WTC11 (cell line): ENCODE measurements at places on chromosomes 4 and X.

DNA sequence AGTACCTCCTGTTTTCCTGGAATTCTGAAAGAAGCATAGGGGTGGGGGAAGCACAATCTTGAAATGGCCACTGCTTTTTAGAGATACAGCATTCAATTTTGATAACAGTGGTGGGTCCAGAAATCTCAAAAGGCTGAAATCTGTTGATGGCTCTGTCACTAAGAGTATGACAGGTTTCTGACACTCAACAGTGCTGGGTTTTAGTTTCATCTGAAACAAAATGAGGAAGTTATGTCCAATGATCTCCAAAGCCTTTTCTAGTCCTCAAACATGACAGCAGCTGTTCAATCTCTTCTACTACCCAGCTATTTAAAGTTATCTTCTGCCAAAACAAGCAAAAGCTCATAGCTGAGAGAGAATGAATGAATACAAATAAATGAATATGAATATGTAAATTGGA, 110.5 kb downstream of the IL1RAPL1 start:
- DNase-seq: no peak

DNA sequence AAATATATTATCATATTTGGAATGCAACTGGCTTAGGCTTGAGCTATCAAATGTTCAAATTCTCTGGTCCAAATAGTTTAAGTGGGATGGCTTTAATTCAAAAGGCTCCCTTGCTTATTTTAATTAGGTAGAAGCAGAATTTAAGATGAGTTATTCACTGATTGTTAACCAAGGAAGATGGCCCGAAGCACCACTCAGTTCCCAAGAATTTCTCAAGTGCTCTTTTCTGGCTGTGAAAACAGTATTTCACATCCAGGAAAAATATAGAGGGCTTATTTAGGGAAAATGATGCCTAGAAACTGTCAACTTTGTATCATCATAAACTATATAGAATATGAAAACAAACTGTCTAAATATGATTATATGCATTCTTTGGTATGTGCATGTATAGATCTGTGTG, 246.5 kb upstream of the SFRP2 start:
- no peak for DNase-seq

- DNase-seq: no peak
Observed at GRCh38 chr4:42078184-42078801, 74.2 kb downstream of the BEND4 start.

DNA sequence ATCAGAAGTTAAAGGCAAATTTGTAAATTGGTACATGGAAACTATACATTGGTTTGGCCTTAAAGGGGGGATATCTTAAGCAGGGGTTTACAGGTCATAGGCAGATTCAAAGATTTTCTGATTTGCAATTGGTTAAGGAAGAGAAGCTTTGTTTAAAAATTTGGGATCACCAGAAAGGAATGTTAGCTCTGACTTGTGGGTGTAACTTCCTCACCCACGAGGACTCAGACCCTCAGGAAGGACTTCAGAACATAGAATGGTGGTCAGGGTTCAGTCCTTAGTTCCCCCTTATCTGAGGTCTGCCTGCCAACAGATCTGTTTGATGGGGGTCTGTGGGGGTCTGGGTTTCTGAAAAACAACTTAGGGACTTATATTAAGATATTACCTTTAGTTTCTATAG, 427.4 kb upstream of the DIPK2B start:
- DNase-seq: no peak

GRCh38 chr4:88802138-88802537, 104.5 kb upstream of the NAP1L5 start:
- DNase-seq: no peak

GRCh38 chr4:26726655-26727387, 133.8 kb upstream of the STIM2 start:
- no peak for DNase-seq

DNA sequence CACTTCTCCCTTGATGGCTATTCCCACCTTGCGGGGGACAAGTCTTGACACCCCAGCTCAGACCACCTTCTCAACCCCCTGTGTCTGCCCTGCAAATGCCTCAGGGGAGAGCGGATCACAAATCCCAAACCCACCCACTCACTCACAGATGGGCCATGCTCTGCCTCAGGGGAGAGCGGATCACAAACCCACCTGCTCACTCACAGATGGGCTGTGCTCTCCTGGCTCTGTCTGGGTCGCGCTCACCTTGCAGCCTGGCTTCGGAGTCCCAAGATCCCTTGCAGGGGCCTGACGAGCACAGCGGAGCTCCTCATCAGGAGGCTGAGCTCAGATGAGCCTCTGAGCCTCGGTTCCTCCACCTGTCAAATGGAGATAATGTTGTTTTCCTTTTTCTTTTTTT, 38.6 kb downstream of the HTRA3 start:
- DNase-seq: peak; percentile 4
